T-helper 2 cell (primary cell): ENCODE measurements at places on chromosomes 11 and 22.

DNA sequence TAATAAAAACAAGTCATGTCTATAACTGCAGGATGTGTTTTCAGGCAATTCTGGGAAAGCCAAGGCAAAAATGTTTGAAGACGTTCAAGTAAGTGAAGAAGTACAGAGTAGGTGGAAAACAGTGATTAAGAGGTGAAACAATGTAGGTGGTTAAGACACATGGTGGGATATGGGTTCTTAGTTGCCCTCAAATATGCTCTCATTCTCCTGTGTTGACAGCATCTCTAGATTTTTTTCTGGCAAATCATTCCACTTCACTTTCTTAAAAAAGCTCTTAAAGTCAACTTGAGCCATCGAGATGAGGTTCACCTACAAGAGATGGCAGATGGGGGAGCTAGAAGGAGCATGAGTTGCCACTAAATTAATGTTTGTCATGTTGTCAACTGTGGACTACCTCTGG, 1041.0 kb upstream of the CNTN5 start:
- no peak for DNase-seq

DNA sequence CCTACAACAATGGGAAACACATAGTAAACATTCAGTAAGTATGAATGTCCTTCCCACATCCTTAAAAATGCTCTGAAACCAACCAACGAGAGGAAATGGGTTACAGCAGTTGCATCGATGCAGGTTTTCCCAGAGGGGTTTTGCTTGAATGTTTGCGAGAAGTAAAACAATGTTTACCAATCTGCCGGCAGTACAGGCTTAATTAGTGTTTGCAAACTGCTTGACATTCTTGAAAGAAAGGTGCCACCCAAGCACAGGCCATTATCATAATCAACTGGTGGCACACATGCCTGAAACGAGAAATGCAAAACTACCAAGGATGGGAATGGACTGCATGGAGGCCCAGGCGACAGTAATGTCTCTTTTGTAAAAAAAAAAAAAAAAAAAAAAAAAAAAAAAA, 27.1 kb upstream of the OPCML start:
- no peak for DNase-seq

GRCh38 chr11:115665958-115666357, 161.7 kb upstream of the CADM1 start:
- DNase-seq, result no peak

- DNase-seq, result no peak
Measured at GRCh38 chr11:12200991-12201985, 90.9 kb downstream of the MICAL2 start.

DNA sequence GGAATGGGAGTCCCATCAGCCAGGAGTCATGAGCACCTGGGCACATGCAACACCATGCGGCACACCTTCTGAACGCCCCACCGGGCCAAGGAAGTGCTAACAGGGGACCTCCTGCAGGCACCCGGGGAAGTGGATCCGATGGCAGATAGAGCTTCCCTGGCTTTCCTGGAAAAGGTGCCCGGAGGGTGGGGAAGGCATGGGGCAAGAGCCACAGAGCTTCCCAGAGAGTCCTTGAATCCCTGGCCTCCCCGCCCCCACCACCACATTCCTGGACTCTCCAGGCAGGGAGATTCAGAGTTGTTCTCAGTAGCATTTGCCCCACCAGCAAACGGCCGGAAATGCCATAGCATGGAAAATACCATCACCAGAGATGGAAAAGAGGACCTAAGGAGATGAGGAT, 8.3 kb downstream of the TRIM29 start:
- DNase-seq, result no peak

DNA sequence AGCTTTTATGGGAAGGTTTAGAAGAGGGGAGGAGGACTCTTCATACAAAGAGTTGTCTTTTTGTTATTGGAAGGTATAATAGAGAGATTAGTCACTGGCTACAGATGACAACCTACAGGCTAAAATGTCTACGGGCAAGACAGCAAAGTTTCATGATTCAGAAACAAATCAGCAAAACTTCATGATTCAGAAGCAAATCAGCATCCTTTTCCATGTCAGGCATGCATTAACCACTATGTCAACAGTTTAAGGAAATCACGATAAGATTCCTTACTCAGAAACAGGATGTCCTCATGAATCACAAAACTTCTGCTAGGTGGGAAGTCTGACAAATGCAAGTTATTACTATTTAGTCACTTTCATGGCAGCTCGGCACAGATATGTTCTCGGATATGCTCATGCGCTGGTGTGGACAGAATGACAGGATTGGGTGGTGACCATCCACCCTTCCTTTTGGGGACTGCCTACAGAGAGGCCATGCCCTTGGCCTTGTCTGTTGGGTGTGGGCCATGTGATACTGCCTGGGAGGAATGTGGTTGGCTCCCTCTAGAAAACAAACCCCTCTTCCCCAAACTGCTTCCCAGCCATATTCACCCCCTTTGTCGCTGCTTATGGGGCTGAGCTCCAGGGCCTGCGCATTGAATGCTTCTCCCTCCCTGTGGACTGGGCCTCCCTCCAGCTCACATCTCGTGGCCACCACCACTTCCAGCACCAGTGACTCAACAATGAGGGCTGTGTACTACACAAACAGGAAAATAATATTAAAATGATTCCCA, 10.1 kb downstream of the C11orf91 start:
- DNase-seq, result no peak

DNA sequence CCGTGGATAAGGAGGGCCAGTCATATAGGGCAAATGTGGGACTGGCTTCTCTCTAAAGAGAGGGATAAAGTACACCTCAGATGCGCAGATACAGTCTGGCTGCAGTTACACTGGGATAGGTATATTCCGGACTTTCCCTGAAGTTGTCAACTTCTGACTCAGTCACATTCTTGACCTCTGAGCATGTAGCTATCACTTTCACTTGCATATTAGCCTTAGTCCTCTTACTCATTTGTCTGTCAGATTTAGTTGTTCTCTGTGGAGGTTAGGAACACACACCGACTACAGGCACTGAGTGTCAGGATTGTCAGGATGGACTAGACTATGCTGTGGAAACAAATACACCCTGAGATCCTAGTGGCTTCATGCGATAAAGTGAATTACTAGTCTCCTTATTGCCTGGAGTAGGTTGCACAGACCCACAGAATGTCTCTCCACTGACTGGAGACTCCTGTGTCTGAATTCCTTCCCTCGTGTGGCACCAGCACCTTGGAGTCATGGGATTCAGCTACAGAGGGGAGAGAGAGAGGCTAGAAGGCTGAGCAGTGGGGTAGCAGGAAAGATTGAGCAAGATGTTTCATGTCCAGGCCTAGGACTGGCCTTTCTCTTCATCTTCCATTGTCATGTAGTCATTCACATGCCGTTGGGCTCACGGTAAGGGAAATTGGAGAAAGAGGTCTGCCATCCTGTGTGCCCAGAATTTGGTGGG, 654.3 kb downstream of the NTM start:
- no peak for DNase-seq

DNA sequence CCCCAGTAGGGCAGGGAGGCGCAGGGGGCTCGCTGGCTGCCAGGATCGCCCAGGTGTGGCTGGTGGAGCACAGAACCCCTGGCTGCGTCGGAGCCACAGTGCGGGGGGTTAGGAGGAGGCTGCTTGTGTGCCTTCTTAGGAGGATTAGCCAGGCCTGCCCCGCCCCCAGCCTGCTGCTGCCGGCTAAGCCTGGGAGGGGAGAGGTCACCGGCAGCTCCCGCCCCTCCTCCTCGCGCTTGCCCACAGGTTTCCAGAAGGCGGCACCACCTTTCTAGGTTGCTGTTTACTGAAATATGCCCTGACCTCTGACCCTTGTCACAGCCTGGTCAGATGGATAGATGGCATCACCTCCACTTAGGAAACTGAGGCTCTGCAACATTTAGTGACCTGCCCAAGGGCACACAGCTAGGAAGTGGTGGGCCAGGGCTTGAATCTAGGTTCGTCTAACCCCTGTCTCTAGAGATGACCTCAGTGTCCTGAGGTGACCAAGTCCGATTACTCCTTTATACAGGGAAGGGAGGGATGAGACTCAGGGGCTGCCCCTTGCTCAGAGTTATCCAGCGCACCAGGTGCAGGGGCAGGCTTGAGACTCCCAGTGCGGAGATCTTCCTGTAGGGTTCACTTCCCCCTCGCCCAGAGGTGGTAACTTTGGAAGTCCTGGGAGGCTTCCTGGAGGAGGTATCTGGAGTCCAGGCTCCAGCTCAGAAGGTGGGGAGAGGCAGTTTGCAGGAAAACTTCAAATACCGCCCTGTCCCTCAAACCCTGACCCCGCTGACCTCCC, 44.0 kb downstream of the MYO7A start:
- no peak for DNase-seq

GRCh38 chr22:39938509-39939111, 21.6 kb upstream of the TMA7B start:
- no peak for DNase-seq

DNA sequence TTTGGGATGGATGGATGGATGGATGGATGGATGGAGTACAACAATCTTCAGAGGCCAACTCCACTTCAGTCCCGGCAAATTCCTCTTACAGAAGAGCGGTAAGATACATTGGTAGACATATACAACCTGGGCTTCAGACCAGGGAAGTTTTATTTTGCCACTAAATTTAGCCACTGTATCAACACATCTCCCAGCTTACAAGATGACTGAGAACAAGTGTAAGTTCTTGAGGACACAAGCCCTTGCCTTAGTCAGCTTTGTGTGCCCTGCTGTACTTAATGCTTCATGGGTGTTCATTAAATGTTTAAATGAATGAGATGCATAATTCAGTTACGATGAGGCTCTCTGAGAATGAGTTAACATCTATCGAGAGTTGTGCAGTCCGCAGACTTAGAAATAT, 127.7 kb downstream of the COMMD9 start:
- DNase-seq, result no peak

- DNase-seq, result no peak
Measured at GRCh38 chr11:98710986-98711385, 309.8 kb upstream of the CNTN5 start.
